ENCODE measurements at places on chromosomes 4 and X.

DNA sequence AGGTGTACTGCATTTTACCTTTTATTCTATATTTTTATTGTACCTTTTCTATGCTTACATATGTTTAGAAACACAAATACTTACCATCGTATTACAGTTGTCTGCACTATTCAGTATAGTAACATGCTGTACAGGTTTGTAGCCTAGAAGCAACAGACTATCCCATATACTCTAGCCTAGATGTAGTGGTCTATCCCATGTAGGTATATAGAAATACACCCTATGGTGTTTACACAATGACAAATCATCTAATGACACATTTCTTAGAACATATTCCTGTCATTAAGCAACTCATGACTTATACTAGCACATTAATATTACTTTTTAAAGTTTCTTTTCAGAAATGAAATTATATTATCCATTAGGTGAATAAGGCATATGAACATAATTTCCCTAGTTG is 111.1 kb upstream of the HPGD start:
- DNase-seq: no peak

DNA sequence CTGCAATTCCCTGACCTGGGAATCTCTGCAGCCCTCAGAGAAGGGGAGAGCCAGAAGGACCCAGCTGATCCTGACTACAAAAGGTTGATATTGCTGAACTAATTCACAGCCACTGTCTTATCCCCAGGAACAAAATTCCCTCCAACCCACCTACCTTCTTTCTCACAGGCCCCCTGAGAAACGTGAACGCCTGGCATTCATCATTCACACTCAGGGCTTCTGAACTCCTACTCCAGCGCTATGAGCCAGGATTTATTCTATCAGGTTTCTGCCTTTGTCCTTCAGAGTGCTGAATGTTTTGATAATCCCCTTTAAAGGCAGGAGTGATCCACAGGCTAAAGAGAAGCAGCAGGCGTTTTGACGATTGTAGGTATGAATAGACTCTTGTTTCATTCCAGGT is 76.5 kb downstream of the KCNIP4 start:
- DNase-seq: no peak

GRCh38 chr4:78070731-78071282 is 13.7 kb downstream of the FRAS1 start:
- DNase-seq: no peak

- no peak for DNase-seq
Measured at GRCh38 chr4:101795704-101796103, 5.2 kb downstream of the BANK1 start.
